GOT3 (cell line): ENCODE measurements at places on chromosomes 5 and 9.

DNA sequence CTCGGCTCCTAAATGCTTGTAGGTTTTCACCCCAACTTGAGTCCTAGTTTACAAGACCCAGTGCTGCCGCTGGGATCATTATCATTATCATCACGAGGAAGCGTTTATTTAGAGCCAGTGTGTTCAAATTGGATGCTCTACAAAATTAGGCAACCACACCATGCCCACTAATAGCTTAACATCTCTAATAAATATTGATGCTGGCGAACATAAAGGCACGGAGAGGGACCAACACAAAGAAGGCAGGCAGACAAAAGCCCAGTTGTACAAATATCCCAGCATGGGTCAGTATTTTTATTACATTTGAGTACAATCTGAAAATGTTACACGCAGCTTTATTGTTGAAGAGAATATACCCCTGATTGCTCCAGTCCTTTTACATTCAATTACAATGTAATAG is 4.7 kb downstream of the CFAP77 start:
- DNase-seq = no peak

DNA sequence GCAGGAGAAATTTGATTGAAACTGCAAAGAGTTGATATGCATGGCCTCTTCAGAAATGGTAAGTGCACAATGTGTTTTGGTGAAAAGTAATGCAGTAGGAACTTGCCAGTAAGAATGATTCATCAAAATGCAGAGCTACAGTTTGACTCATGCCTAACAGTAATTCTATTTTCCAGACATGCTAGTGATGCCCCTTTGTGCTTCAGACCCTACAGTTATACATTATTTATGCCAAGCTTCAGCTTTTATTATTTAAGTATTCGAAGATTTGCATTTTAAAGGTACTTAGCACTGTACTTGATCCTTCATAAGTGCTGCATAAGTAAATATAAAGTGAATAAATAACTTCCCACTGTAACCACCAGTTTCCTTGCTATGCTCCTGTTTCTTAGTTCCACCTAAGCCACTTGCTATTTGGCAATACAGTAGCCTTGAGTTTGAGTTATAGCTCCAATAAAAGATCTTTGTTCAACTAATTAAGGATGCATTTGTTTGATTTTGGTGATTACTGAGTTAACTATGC is 3.6 kb upstream of the SPATA31E1 start:
- no peak for DNase-seq

DNA sequence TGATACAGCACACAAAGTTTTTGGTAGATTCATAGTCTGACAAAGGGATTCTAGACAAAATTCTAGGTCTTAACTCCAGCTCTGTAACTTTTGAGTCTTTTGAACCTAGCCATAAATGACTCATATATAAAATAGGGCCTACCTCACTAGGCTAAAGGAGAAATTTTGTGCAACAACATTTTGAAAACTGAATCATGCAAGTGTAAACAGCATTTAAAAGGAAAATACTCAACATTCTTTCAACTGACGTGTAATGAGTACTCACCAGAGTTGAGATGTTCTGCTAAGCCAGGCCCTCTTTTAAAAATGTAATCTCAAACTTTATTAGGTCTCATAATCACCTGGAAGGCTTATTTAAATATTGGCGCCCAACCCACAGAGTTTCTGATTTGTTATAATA is 113.2 kb downstream of the STK32A start:
- DNase-seq = no peak

- DNase-seq = no peak
Observed at GRCh38 chr5:75510417-75510835, 1.0 kb downstream of the CERT1 start.

GRCh38 chr5:59119480-59119879 is 536.6 kb downstream of the RAB3C start:
- no peak for DNase-seq

GRCh38 chr5:150065346-150065745 is 21.0 kb downstream of the CSF1R start:
- no peak for DNase-seq
